ENCODE measurements at places on chromosomes 2 and 18.

- no peak for DNase-seq
These were observed 56.4 kb downstream of the ACVR1 start for GRCh38 chr2:157819761-157820160.

DNA sequence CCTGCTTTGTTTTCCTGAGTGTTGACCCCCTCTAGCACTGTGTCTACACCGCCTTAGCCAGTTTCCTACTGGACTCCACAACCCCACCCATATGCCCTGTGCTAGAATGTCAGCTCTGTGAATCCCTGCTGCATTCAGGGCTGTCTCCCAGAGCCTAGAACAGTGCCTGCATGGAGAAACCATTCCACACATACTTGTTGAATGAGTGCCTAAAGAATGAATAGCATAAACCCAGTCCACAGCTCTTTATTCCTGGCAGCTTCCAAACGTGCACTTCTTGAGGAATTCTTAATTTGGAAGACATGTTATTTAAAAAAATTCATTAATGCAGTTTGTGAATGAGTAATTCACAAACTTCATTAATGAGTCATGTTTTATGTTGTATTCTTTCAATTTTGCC, 6.5 kb upstream of the NAPG start:
- DNase-seq: no peak

- peak; percentile 17 for DNase-seq
These were observed 11.6 kb upstream of the EIF2AK2 start for GRCh38 chr2:37168217-37168981.

DNA sequence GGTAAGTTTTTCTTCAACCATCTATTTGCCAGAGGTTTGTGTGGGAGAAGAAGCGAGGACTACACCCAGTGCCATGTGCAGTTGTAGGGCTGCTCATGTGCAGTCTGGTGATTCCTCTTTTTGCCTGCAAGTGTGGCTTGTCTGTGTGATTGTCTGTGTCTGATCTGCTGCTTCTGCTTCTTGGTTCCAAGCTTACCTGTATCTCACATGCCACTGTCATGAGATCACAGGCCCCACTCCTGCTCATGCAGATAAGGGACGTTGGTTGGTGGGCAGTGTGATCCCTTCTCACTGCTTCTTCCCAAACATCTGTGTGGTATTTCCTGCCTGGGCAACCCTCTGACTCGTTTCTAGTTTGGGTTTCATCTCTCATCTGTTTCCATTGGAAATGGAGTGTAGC, 27.1 kb downstream of the RRM2 start:
- DNase-seq: no peak

GRCh38 chr2:233422050-233422639, 67.9 kb downstream of the DGKD start:
- DNase-seq: peak; percentile 51

- no peak for DNase-seq
These were observed 38.2 kb downstream of the SNRPD1 start for GRCh38 chr18:21650311-21650710.

DNA sequence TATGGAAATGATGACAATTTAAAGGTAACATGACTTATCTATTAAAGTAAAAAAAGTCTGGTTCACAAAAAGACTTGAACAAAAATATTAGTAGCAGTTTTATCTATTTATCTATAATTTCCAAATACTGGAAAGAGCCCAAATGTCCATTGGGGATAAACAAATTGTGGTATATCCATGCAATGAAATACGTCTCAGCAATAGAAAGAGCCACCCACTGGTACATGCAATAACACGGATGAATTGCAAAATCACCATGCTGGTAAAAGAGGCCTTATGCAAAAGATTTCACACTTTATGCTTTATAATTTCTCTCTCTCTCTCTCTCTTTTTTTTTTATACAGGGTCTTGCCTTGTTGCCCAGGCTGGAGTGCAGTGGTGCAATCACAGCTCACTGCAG, 91.4 kb upstream of the ASAP2 start:
- DNase-seq: no peak

DNA sequence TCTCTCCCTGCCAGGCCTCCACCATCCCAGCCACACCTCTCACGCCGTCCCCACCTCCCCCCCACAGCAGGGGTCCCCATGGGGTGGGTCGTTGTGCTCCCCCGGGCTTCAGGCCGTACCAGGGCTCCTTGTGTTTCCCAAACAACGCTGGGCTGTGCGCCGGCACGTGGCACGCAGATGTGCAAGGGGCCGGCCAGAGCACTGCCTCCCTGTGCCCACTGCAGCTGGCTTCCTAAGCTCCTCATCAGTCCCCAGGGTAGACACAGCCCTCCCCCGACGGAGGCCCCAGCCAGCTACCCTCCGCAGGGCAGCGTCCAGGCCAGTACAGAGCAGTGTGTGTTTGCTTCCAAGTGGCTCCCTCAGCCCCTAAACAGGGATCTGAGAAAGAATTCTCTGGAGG, 34.0 kb downstream of the BIN1 start:
- DNase-seq: no peak

DNA sequence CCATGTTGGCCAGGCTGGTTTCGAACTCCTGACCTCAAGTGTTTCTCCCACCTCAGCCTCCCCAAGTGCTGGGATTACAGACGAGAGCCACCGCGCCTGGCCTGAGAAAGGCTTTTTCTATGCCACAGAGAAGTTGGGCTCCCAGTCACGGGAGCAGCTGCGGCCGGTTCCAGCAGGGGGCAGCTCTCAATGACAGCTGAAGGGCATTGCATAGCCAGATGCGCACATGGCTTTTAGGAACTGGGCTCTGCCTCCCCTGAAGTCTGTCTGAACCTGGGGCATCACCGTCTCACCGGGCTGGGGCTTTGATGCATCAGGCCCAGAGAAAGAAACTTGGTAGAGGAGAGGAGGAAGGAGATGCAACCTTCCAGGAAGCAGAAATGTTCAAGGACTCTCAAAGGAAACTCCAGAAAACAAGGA, 84.2 kb upstream of the LAPTM4A start:
- DNase-seq: peak; percentile 27

DNA sequence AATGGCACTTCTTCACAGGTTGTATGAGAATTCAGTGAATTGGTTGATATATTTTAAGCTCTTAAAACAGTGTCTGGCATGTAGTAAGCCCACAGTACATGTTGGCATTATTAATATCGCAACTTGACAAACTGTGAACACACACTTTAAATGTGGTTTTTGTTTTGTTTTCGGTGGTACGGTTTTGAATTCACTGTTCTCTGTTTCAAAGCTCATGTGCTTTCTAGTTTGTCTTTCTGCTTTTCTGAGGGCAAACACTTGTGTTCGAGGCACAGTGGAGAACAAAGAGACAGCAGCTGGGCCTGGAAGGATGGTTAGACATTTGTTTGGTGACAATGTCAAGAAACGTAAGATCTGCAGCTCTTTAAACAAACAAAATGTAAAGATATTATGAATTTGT, 276.5 kb upstream of the MC4R start:
- DNase-seq: no peak

DNA sequence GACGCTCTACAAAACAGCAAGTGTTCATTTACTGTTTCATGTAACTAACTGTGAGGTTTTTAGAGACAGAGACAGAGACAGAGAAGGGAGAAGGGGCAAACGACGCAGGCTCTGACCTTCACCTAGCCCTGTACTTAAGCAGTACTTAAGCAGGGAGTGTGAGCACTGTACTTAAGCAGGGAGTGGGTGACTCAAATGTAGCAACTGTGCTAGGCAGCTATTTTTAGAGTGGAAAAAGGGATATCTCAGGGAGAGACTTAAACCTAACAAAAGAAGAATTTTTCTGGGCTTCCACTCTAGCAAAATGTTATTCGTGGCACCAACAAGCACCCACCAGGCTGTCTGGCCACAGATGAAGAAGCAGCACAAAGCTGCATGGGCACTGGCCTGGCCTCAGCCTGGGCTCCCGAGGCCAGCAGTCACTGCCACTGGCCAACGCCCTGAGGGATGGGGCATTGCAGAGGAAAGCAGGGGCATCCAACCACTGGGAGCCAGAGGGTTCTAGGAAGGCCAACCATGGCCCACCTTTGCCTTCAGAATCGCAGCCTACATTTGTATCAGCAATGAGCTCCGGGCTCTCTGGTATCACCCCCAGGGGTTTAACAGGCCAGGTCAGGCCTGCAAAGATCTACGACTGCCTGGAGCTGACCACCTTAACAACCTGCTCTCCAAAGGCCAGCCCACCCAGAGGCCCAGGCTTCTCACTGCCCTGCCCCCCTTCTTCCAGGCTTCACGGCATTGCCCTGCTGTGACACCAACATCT, 154.3 kb downstream of the TTC32 start:
- DNase-seq: no peak

DNA sequence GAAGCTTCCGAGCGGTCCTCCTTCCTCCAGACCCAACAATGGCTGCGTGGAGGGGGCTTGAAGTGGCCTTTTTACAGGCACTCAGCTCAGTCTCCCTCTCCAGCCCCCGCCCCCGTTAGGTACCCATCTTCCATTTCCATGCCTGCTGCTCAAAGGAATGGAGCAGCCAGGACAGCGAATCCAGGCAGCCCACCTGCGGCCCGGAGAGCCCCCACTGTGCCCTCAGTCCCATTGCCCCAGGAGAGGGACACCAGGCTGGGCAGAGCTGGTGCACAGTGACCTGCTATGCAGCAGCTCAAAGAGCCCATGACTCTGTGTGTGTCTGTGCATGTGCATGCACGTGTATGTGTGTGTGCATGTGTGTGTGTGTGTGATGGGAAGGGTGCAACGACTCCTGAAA, 10.6 kb upstream of the POMC start:
- no peak for DNase-seq

GRCh38 chr2:28620291-28620793, 124.5 kb downstream of the PLB1 start:
- no peak for DNase-seq

DNA sequence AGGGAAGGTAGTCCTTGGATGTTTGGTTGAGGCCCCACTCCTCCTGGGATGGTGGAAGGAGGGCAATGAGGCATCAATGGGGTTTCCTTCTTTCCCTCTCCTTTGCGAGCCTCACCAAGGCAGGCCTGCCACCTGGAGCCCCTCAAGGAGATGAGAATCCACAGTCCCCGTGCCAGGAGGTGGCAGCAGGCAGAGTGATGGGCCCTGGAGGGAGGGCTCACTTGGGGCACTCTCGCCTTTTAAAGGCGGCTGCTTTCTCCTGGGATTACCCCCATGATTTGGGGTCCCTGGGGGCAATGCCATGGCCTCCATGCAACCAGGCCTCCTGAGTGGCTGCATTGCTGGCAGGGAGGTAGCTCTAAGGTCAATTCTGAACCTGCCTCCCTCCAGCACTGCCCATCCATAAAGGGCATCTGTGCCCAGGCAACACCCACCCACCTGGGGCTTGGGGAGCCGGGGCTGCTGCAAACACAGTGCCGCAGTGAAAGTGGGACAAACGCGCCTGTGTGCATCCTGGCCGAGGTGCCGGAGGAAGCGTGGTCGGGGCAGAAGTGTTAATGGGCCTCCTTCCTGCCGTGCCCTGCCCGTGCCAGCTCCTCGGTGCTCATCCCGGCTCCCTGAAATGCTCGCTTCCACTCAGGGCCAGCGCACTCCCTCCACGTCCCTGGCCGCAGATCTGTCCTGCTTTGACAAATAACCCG, 55.9 kb downstream of the ZFP36L2 start:
- no peak for DNase-seq

GRCh38 chr2:136384531-136385303, 266.8 kb upstream of the CXCR4 start:
- peak; percentile 36 for DNase-seq

GRCh38 chr2:3769766-3770165, 66.4 kb downstream of the DCDC2C start:
- no peak for DNase-seq

- no peak for DNase-seq
These were observed 69.4 kb downstream of the SCG2 start for GRCh38 chr2:223532712-223533111.

GRCh38 chr2:124382067-124382618, 357.1 kb downstream of the CNTNAP5 start:
- DNase-seq: no peak

Measured in stimulated activated CD4-positive, alpha-beta T cell treated with anti-CD3 and anti-CD28 coated beads, Interleukin-4, amount 100 ng/mL, for 4 hours (primary cell).